Sciatic nerve (tissue), 2 donors: ENCODE measurements at places on chromosomes 7 and 10.

GRCh38 chr7:7720750-7721621 is 2.6 kb upstream of the RPA3 start:
- no peak for DNase-seq

GRCh38 chr7:159010937-159011721 is 133.5 kb downstream of the VIPR2 start:
- DNase-seq, result peak; percentile 43

- no peak for DNase-seq
Measured at GRCh38 chr7:47488969-47489342, 93.0 kb downstream of the TNS3 start.

DNA sequence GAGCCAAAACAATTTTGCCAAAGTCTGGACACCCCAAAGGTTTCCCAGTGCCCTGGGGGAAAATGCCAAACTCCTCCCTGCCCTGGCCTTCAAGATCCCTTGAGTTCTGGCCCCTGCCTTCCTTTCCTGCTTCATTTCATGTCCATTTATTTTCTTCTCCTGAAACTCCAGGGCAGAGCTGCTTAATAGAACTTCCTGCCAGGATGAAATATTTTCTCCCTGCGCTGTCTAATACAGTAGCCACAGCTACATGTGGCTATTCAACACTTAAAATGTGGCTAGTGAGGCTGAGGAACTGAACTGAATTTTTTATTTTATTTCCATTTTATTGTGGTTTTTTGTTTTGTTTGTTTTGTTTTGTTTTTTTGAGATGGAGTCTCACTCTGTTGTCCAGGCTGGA is 49.6 kb downstream of the COL13A1 start:
- DNase-seq, result no peak

DNA sequence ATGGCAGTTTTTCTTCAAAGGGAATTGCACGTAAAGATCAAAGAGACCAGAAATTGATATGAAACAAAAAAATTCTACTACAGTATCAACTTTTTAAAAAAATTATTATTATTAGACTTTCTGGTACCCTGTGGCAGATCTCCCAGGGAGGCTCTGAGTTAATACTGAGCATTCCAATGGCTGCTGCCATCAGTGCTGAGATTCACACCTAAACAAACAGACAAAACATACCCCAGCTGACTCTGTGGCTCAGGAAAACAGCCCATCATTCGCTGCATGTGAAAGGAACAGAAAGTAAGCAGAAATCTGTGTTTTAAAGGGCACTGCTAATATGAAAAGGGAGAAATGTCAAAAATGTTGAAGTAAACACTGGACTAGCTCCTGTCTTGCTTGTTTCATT is 118.4 kb downstream of the GRM3 start:
- no peak for DNase-seq

DNA sequence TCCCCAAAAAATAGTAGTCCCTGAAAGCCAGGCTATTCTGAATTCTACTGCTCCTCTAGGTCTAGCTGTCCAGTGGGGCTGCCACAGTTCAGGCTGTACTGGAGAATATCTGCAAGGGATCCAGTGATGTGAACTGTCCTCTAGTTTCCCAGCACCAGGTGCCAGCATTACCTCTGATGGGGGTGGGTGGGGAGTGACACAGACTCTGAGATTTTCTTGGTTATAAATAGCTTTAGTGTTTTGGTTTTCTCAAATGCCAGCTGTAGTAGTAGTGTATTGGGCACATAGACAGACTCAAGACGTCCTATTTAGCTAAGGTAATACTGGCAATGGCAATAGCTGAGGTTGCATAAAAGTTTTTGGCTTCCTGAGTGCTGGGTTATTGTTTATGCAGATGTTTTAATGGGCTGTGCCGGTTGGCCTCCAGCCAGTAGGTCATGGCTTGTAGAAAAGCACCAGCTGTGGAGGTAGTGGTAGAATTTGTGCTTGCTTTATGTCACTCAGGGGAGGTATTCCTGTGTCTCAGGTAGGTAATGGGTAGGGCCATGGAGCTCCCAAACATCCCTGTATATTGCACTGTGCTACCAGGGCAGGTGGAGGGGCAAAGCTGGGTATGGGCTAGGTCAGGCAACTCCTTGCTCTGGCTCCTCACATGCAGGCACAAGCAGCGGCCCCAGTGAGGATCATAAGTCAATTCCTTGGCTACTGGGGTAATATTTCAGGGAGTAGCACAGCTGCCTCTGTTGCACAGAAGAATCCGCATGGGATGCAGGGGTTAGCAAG is 338.7 kb upstream of the LRRTM3 start:
- DNase-seq, result no peak

DNA sequence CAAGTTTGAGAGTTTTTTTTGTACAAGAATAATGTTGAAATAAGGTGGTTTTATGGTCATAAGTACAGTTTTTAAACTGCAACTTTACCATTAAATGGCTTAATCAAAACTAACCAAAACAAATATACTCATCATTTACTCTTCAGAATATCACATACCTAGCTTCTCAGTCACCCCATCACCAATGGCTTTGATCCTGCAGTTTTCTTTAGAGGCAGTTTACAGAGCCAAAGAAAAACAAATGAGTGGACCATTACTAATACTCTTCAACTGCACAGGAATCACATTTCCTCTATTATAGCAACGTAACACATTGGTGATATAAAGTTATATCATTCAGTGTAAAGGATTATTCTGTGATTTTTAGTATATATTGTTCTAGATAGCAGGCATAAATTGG is 576.1 kb upstream of the LRRTM3 start:
- no peak for DNase-seq

- no peak for DNase-seq
Measured at GRCh38 chr10:96138102-96138501, 8.0 kb downstream of the ZNF518A start.

DNA sequence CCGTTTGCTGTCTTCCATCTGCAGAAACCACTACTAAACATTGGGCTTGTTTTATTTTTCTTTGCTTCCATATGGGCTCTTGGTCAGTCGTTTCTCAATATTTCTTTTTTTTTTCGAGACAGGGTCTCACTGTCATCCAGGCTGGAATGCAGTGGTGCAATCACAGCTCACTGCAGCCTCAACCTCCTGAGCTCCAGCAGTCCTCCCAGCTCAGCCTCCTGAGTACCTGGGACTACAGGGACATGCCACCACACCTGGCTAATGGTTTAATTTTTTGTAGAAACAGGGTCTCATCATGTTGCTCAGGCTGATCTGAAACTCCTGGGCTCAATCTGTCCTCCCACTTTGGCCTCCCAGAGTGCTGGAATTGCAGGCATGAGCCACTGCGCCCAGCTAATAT is 163.1 kb downstream of the LYZL1 start:
- DNase-seq, result no peak

GRCh38 chr7:101598422-101598985 is 30.6 kb downstream of the MYL10 start:
- DNase-seq, result no peak

- DNase-seq, result peak; percentile 51
Measured at GRCh38 chr10:131902211-131902610, 1.4 kb downstream of the PPP2R2D start.

GRCh38 chr7:137694405-137694804 is 152.4 kb downstream of the DGKI start:
- DNase-seq, result no peak

DNA sequence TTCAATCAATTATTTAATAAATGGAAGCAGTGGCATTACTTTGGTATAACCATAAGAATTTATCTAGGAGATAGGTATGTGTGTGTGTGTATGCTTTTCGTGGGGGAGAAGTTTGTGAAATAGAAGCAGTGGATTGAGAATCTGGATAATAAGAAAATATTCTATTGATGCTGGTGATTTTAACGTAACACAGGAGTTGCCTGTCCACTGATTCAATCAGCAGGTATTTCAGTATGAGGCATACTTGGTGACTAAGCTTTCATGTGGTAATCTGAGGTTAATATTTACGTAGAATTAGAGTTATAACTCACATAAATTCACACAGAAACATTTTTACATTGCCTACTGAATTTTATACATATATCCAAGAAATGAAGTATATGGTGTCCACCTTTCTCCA is 568.0 kb downstream of the ZWINT start:
- DNase-seq, result no peak

DNA sequence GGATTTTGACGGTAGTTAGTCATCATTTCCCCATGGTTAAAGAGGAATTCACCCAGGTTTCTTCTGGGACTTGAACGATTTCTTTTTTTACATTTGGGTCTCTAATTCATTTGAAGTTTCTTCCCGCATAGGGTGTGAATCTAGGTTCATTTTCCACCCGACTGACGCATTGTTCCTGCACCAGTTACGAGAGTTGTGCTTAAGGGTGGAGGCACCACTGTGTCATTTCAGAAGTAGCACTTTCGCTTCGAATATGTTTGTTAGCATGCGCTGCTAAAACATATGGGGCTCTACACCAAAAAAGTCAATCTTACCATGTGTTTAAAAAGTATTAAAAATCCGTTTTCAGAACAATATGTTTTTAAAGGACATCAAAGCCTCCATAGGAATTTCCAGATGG is 140.3 kb downstream of the VIPR2 start:
- no peak for DNase-seq

- peak; percentile 52 for DNase-seq
Measured at GRCh38 chr10:132482090-132482800, 55.3 kb upstream of the INPP5A start.

GRCh38 chr10:93065675-93066543 is 5.3 kb downstream of the CYP26C1 start:
- DNase-seq, result no peak

GRCh38 chr7:37255327-37255944 is 193.2 kb downstream of the ELMO1 start:
- DNase-seq, result no peak

- no peak for DNase-seq
Measured at GRCh38 chr10:76112826-76113150, 681.4 kb downstream of the LRMDA start.

DNA sequence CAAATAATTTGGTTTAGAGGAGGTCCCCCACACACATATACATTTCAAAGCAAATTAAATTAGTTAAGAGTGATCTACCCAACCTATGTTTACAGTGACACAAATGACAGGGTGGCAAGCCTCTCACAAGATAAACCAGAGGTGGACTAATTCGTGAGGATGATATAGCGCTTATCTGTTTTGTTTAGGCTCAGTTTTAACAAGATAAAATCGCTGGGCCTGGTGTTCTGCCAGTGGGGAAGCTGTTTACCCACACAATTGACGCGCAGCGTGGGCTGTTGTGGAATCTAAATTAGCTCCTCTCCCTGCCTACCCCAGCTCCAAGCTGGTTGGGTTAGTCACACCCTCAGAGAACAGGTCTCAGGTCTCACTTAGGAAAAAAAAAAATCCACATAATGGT is 16.7 kb upstream of the PLXNA4 start:
- no peak for DNase-seq

DNA sequence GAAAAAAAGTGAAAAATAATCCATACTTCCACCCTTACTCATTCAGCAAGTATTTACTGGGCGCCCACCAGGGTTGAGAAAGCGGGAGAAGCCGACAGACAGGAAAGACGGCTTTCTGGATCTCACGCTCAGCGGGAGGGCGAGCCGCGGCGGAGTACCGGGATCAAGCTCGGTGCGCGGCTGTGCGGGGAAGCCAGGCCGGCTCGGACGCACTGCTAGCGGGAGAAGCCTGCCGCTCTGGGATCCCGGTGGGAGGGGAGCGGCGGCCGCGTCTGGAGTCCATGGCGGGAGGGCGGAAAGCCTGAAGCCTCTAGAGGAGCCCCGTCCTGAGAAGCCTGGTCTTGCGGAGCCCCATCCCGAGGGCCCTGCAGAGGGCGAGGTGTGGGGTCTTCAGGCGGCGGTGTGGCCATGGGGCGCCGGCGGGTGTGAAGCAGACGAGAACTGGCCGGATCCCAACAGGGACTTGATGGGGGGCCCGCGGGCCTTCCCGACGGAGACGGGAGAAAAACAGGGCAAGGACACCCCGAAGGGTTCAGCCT is 82.9 kb downstream of the VIPR2 start:
- DNase-seq, result no peak

GRCh38 chr10:80168162-80168511 is 35.6 kb downstream of the PLAC9 start:
- DNase-seq, result no peak

DNA sequence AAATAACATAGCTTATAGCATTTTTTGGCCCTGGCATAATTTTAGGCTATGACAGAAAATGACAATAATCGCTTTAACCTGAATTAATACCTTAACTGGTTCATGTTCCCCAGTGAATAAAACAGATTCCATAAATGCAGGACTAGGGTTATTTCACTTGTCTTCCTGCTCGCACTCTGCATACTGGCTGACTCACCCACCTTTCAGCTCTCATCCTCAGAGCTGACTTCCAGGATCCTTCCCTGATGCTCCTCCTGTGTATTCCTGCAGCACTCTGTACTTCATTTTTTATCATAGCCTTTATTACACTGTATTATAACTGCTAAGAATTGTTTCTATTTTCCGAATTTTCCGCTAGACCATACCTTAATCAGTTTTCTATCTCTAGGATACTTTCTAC is 123.7 kb downstream of the AVL9 start:
- DNase-seq, result no peak

DNA sequence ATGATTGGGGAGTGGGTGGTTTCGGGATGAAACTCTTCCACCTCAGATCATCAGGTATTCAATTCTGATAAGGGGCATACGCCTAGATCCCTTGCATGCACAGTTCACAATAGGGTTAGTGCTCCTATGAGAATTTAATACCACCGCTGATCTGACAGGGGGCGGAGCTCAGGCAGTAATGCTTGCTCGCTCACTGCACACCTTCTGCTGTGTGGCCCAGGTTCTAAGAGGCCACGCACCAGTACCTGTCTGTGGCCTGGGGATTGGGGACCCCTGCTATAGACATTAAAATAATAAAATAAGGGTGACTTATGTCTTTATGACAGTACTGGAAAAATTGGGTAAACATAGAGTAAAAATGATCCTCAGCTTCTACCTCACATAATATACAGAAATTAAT is 66.1 kb downstream of the SAMD9 start:
- DNase-seq, result no peak

DNA sequence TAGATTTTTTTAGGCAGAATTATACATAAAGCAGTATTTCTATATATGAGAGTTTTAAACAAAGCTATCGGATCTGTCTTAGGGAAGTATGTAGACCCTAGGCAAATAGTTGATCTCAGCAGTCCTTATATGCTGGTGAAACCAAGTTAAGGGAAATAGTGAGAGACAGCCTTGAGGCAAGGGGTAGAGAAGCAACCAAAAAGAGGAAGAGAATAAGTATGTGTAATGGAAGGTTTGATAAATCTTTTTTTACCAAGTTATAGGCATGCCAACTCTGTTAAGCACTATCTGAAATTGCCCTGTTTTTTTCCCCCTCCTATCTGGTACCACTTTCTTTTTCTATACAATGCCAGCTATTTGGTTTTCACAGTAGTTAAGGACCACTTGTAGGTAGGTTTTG is 19.9 kb downstream of the SPAG6 start:
- no peak for DNase-seq

- no peak for DNase-seq
Measured at GRCh38 chr10:50332108-50332842, 81.0 kb upstream of the ASAH2 start.

DNA sequence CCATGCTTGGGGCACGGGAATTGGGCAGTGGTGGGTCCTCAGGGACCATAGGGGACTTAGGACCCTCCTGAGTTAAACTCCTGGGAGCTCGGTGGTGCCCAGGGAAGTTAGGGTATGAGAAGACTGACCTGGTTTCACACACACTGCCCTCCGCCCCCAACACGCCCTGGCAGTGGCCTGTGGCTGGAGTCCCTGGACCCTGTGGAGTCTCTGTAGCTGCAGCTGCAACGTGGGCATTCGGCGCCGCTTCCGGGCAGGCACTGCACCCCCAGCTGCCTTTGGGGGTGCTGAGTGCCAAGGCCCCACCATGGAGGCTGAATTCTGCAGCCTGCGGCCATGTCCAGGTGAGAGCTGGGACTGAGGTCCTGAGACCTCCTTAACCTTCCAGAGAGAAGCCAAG is 29.9 kb upstream of the ZNF862 start:
- DNase-seq, result no peak

GRCh38 chr7:158550394-158550700 is 37.3 kb downstream of the PTPRN2 start:
- no peak for DNase-seq
